Vagina (tissue), 2 donors: ENCODE measurements at places on chromosomes 1 and 21. TPM values are rescaled to one million over a fixed set of nuclear protein-coding genes. Genes with fewer than 3 reads are reported as not detected.

FNDC10 gene
- 6.1 TPM for total RNA-seq

KCNE2 gene
- not detected for total RNA-seq

GRCh38 chr1:113917400-113918082, 11.6 kb upstream of the HIPK1 start:
- peaks cover 4% of the 10 kb centered on the region for H3K4me1 ChIP-seq
- DNase-seq = no peak
- no peaks in the 10 kb centered on the region for H3K27me3 ChIP-seq
- H3K36me3 ChIP-seq = no peaks in the 10 kb centered on the region
- no peak overlapping the region for H3K27ac ChIP-seq
- H3K4me3 ChIP-seq = no peak overlapping the region

GRCh38 chr1:94803106-94803505, 17.1 kb upstream of the SLC44A3 start:
- peak overlapping the region; percentile 81 for H3K27ac ChIP-seq
- H3K4me3 ChIP-seq = no peak overlapping the region
- H3K27me3 ChIP-seq = no peaks in the 10 kb centered on the region
- DNase-seq = no peak

GRCh38 chr1:64933296-64934070, 32.9 kb downstream of the JAK1 start:
- no peaks in the 10 kb centered on the region for H3K36me3 ChIP-seq

DNA sequence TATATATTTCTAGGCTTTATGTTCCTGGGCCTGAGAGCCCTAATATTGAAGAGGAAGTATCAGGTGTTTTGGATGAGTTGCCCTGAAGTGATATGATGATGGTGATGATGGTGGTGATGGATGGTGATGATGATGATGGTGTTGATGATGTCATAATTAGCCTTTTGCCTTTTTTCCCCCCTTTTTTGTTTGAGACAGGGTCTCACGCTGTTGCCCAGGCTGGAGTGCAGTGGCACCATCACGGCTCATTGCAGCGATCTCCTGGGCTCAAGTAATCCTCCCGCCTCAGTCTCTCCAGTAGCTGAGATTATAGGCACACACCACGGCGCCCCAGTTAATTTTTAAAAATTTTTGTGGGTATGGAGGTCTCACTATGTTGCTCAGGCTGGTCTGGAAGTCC, 76.5 kb downstream of the CNST start:
- DNase-seq = no peak
- H3K36me3 ChIP-seq = peaks cover 23% of the 10 kb centered on the region
- H3K4me3 ChIP-seq = no peak overlapping the region
- no peak overlapping the region for H3K27ac ChIP-seq
- peaks cover 11% of the 10 kb centered on the region for H3K4me1 ChIP-seq

GRCh38 chr1:111275079-111275478, 15.6 kb upstream of the CHIA start:
- H3K27me3 ChIP-seq = no peaks in the 10 kb centered on the region
- H3K27ac ChIP-seq = peak overlapping the region; percentile 63
- no peak for DNase-seq
